Cortex of kidney (tissue), 1 donor: ENCODE measurements at places on chromosomes 6 and 20.

- no peak for DNase-seq
Observed at GRCh38 chr6:99338188-99338587, 11.3 kb downstream of the FAXC start.

DNA sequence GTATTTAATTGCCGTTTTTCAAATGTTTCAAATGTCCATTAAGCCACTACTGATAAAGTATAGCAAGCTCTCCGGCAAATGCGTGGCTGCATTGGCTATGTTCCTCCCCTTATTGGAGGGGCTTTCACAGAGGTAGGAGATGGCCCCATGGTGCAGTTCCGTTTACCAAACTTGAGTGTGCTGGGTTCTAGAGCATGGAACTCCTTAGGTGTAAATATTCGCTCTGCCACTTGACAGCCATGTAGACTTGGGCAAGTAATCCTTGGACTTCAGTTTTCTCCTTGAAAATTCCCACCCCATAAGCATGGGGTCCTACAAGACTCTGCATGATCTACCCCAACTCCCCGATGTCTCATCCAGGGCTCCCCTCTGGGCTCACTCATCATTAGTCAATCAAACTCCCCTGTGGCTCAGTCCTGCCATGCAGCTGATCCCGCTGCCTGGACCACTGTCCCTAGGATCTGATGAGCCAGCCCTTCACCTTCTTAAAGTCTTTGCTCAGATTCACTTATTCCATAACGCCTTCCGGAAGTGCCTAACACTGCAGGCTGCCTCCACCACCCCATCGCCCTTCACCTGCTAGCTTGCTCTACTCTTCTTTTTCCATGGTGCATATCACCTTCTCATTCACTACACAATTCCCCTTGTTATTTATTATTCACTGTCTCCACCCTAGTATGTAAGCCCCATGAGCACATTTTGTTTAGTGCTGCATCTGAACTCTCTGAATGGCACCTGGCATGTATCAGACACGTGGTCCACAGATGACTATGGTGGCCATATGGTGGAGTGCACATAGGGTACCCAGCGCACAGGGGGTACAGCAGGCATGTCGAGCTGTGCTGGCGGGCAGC, 18.8 kb downstream of the PRR18 start:
- no peak for DNase-seq

DNA sequence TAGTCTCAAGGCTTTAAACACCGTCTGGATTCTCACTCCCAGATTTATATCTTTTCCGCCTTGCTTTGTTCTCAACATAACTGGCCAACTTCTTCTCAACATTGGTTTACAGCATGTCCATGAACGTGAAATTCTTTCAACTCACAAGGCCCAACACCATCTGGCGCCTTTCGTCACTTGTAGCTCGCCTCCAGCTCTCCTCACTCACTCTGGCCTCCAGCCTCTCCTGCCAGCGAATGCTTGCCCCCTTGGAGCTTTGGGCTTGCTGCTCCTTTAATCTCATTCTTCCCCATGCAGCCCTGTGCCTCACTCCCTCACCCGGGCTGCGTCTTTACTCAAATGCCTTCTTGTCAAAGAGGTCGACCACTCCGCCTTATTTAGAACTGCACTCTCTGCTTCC, 324.5 kb downstream of the PRKN start:
- no peak for DNase-seq

GRCh38 chr6:36340618-36341454, 4.1 kb upstream of the BNIP5 start:
- no peak for DNase-seq

DNA sequence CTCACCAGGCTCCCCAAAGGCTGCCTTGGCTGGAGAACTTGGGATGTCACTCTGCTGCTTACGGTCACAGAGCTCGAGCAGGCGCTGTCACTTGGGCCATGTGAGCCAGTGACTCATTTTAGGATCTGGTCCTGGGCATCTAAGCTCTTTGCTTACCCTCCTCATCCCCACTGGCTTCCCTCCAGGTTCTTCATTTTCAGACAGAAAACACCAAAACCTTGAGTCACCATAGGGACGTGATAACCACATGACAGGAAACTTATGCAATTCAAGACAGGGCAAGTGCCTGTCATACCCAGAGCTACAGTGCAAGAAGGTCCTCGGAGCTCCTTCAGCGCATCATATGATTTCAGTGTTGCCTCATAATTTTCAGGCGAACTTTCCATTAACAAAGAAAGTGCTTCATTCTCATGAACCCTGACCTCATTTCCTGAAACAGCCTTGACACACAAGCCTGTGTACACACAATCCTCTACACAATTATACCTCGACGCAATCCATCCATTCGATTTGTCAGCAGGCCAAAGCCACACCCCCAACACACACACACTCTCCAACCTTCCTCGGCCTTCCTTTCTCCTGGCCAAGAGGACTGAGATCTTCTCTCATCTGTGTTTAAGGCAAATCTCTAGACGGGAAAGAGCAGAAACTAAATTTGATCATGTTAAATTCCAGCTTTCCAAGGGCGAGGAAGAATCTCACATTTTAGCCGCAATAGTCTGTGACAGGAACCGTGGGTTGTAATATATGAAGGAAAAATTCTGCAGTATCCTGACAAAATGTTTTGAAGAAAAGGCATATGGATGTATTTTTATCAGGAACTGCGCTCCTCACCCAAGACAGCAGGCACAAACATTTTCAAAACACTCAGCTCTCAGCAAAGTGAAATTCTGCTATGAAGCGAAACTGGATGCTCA, 25.3 kb downstream of the TBC1D7 start:
- DNase-seq: no peak

- no peak for DNase-seq
Observed at GRCh38 chr6:145783796-145784195, 30.8 kb downstream of the FBXO30 start.

DNA sequence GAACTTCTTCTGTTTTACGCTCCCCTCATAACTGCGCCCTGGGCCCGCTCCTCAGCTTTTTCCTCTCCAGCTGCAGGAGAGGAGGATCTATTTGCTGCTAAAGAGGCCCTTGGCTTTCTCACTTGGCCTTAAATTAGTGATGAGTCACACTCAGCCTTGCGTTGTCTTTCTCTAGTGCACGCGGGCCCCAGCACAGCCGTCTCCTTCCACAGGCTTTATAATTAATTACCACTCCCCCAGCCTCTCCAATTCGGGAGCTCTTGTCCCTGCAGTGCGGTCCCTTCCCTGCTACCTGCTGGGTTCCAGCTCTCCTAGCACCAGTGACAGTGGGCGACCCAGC, 25.2 kb downstream of the PACSIN1 start:
- no peak for DNase-seq

DNA sequence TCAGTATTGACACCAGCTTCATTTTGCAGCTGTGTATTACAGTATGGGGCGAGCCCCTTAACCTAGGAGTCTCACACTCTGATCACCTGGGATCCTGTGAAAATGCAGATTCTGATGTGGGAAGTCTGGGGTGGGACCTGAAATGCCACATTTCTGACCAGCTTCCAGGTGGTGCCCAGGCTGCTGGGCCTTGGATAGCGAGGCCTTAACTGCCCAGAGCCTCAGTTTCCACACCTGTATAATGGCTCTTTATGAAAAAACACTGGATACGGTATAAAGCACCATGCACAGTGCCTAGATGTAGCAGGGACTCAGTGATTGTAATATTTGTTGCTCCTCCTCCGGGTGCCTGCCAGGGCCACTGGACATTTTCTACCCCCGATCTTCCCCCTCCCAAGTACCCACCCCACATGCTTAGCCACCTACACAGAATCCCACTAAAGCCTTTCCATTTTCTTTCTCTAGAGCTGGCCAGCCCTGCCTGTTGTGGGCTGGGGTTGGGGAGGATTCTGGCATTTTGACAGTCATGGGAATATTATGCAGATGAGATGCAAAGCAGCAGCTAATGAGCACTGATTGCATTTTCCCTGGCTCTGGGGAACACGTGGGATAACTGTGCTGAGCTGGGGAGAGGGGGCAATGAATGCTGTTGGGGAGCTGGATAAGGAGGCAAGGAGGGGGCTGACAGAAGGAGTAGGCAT, 44.8 kb downstream of the SPDEF start:
- DNase-seq: no peak

GRCh38 chr6:97026298-97026697, 101.8 kb downstream of the KLHL32 start:
- DNase-seq: no peak

DNA sequence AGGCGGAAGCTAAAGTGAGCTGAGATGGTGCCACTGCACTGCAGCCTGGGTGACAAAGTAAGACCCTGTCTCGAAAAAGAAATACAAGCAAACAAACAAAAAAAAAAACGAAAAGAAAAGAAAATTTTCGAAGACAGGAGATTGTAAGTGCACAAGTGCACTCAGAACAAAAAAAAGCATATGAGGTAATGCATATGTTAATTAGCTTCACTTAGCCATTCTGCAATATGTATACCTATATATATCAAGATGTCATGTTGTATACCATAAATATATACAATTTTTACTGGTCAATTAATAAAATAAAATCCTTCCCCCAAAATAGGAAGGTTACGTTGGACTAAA, 127.5 kb downstream of the RIN2 start:
- no peak for DNase-seq

GRCh38 chr6:113873043-113873667, 16.0 kb downstream of the MARCKS start:
- no peak for DNase-seq

- DNase-seq: no peak
Observed at GRCh38 chr6:166761801-166762200, 134.8 kb upstream of the RPS6KA2 start.

DNA sequence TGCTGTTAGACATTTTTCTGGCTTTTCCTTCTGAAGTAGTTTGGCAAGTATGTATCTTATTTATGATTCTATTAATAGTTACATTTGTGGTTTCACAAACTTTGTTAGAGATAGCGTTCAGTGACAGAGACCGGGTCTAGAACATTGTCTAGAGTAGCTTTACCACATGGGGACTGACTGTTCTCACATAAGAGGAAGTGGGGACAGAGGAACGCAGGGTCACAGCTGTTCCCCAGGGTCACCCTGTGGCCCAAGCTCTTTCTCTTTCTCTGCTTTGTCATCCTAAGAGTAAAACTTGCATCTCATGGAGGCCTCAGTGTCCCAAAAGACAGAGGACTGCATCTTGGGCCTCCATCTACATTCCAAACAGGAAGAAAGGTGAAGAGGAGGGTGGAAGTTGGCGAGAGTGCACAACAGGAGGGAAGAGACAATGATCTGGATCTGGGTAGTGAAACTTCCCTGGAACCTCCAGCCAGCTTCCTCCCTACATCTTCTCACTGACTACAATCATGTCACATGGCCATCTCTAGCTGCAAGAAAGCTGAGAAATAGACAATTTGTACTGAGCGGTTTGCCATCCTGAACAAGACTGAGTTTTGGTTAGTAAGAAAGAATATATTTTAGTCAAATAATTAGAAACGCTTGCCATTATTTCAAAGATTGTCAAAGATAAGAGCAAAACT, 645.8 kb upstream of the ARID1B start:
- DNase-seq: no peak

DNA sequence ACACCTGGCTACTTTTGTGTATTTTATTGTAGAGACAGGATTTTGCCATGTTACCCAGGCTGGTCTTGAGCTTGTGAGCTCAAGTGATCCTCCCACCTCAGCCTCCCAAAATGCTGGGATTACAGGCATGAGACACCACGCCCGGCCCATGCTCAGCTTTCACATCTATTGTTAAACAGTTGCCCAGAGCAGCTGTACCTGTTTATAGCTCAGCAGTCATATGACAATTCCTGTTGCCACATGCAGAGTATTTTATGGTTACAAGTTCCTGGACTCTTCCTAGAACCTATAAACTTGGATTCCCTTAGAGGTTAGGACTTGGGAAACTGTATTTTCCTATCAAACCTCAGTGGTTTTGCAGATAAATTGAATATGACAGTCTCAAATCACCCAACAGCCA, 188.3 kb upstream of the KCNG1 start:
- no peak for DNase-seq

- no peak for DNase-seq
Observed at GRCh38 chr20:61682996-61683681, 382.5 kb downstream of the TAF4 start.

GRCh38 chr6:57201718-57202117, 20.4 kb downstream of the RAB23 start:
- DNase-seq: no peak

DNA sequence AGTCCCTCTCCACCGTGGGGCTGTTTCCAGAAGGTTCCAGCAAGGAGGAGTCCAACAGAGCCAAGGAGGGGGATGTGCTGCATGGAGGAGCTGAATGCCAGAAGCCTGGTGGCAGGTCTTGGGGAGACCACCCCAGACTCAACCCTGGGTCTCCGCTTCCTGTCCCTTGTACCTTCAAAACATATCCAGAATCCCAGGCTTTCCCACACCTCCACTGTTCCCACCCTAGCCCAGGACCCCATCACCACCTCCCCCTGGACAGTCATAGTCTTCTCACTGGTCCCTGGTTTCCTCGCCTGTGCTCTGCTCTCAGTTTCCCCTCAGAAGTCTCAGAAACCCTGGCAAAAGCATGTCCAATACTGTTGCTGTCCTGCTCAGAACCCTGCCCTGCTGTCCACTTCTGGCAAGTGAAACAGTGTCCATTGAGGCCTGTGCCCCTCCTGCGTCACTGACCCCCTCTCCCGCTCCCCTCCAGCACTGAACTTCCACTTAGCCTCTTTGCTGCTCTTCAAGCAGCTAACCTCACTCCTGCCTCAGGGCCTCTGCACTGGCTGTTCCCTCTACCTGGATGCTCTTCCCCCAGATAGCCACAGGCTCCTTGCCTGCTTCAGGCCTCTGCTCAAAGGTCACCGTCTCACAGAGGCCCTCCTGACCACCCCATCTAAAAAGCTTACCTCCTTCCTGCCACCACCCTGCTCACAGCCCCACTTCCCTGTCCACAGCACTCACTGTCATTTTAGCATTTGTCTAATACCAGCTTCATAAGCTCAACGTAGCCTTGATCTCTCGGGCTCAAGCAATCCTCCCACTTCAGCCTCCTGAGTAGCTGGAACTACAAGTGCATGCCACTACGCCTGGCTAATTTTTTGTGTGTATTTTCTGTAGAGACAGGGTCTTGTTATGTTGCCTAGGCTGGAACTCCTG, 169.2 kb downstream of the GRM4 start:
- DNase-seq: no peak

DNA sequence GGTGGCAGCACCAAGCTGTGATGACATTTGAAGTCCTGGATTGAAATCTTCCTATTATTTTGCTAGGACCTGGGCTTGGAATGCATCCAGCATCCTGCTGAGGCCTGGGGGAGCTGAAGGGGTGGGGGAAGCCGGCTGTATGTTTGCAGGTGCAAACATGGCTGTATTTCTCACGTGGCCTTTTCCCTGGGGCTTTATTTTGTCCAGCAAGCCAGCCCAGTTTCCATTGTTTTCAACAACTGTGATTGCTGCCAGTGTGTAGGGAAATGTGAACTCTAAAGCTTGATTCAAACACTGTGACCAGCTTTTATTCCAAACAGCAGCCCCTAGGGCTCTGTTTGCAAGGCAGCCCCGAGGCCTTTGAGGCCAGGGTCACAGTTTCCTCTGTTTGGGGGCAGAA, 683.0 kb downstream of the DHX35 start:
- DNase-seq: no peak

- DNase-seq: no peak
Observed at GRCh38 chr6:32890831-32891230, 36.8 kb downstream of the PSMB9 start.

GRCh38 chr6:134511984-134512683, 194.2 kb upstream of the SGK1 start:
- no peak for DNase-seq
